ENCODE measurements at places on chromosomes 3 and 15. TPM values are rescaled to one million over a fixed set of nuclear protein-coding genes. Genes with fewer than 3 reads are reported as not detected.

GRCh38 chr3:146470425-146470990 lies 1.1 kb upstream of the PLSCR2 start:
- no peak for DNase-seq

GRCh38 chr3:163632722-163633121 lies 1445.6 kb downstream of the SI start:
- DNase-seq = no peak

HTR3D gene
- total RNA-seq = not detected

GABRR3 gene
- total RNA-seq = not detected

ZPLD1 gene
- not detected for total RNA-seq
